ENCODE measurements at places on chromosomes 6 and 20.

- no peak for DNase-seq
Measured at GRCh38 chr6:137856138-137856898, 10.7 kb upstream of the TNFAIP3 start.

GRCh38 chr20:49381558-49382493 is 100.6 kb downstream of the KCNB1 start:
- DNase-seq = no peak

GRCh38 chr20:1274485-1275311 is 8.6 kb downstream of the SNPH start:
- no peak for DNase-seq

DNA sequence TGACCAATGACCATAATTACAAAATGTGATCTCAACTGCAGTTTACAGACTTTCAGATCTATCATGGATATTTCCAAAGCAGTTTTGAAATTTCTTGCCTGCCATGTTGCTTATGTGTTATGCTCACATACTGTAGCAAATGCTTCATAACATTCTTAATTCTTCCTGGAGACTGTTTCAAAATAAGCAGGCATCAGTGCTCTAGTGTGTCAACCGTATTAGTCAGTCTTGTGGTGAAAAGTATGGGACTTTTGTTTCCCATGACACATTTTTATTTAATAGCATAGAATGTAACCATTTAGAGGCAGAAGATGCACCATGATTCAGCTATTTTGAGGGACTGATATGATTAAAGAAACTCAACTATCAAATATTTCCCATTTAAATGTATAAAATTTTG is 1.7 kb downstream of the POPDC3 start:
- no peak for DNase-seq

DNA sequence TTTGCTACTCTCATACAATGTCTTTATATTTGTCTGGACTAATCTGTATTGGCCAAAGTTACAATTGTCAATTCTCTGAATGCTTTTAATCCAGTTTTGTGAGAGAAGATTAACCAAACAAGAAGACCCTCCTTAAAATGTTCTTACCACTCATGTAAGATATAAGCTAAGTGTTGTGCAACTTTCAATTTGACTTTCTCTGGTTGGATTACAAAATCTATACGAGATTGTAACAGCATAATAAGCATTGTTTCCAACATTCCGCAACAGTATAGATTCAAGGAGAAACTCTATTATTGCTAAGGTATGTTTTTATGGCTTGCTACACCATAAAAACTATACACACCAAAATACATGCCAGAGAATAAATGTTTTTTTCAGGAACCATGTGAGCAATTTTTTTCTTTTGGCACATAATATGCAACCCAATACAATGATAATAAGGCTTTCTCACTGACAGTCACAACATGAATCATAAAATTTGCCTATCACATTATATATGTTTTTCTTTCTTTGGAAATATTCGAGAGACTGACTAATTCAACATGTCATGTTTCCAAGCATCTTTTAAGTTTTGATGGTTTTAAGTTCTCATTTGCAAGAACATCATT is 12.2 kb upstream of the TRPC4AP start:
- no peak for DNase-seq

- DNase-seq = no peak
Measured at GRCh38 chr6:149347067-149347466, 29.6 kb downstream of the TAB2 start.

DNA sequence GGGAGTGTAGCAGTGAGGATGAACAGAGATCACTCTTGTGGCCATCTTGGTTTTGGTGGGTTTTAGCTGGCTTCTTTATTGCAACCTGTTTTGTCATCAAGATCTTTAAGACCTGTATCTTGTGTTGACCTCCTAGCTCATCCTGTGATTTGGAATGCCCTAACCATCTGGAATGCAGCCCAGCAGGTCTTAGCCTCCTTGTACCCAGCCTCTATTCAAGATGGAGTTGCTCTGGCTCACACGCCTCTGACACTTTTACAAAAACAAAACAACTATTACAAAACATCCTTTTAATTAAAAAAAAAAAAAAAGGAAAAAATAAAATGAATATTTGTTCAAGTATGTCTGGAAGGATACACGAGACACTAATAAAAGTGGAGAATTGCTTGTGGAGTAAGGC is 62.4 kb downstream of the PHACTR2 start:
- DNase-seq = no peak

GRCh38 chr6:163603395-163603794 is 188.9 kb downstream of the QKI start:
- no peak for DNase-seq

GRCh38 chr20:2150660-2151059 is 49.0 kb downstream of the STK35 start:
- DNase-seq = no peak

- no peak for DNase-seq
Measured at GRCh38 chr6:5042436-5042835, 38.6 kb upstream of the RPP40 start.

GRCh38 chr6:148996815-148997214 is 250.0 kb downstream of the UST start:
- no peak for DNase-seq

- no peak for DNase-seq
Measured at GRCh38 chr6:5211492-5211891, 49.3 kb downstream of the LYRM4 start.

DNA sequence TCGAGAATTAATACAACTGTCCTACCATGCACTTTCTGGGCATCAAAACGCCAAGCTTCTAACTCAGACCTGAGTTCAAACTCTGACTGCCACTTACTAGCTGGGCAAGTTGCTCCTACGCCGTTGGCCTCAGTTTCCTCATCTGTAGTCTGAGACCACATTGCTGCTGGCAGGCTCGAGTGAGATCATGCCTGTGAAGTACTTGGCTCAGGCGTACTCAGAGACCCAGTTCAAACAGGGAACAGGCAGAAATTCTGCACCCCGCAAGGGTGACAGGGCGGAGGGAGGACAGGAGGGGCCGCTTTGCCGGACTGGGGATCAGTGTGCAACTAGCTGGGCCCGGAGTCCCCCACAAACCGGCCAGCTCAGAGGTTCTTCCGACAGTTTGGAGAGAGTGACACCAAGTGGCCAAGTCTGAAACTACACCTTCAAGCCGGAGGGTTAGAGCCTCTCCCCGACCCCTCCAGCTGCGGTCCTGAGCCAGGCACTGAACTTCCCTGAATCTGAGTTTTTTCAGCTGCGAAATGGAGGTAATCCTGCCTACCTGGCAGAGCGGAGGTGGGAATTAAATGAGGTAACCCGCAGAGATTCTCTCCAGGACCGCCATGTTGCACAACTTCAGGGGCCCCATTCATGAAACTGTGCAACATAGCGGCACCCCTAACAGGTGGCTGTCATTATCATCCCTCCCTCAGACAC is 46.0 kb upstream of the PTPN1 start:
- peak; percentile 39 for DNase-seq

GRCh38 chr6:27669295-27669623 is 196.4 kb upstream of the ZNF184 start:
- DNase-seq = no peak

GRCh38 chr20:53445321-53445731 is 148.3 kb downstream of the ZNF217 start:
- DNase-seq = no peak

- no peak for DNase-seq
Measured at GRCh38 chr6:40540790-40541189, 46.4 kb downstream of the LRFN2 start.

DNA sequence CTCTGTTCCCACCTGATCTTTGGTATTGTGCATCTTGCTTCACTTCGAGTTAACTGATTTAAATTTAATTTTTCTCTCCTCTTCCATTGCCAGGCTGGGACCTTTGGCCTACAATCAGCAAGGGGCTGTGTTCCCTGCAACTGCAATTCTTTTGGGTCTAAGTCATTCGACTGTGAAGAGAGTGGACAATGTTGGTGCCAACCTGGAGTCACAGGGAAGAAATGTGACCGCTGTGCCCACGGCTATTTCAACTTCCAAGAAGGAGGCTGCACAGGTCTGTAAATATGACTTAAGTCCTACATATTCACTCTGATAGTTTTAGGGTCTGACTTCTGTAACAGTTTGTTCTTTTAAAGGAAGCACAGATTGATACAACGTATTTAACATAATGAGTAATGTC is 412.4 kb downstream of the ARHGAP18 start:
- DNase-seq = no peak

- no peak for DNase-seq
Measured at GRCh38 chr6:18261877-18262276, 2.5 kb downstream of the DEK start.

- no peak for DNase-seq
Measured at GRCh38 chr20:37362821-37363220, 16.9 kb downstream of the SRC start.

DNA sequence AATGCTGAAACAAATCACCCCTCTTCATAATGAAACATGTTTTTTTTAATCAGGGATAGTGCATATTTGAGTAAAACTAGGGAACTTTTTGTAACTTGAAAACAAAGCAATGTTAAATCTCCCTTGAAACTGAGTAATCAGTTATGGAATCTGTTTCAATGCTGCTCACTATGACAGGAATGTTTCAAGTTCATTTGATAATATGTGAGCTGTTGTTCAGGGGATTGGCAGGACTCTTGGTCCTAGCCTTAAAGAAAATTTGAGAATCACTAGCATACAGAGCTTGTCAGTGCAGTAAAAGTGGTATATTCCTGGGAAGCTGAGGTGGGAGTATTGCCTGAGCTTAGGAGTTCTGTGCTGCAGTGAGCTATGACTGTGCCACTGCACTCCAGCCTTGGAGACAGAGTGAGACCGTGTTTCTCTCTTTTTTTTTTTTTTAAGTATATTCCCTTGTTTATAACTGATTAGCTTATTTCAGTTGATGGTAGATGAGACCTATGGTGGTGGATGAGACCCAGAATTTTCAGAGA is 21.6 kb upstream of the CALHM6 start:
- DNase-seq = no peak

DNA sequence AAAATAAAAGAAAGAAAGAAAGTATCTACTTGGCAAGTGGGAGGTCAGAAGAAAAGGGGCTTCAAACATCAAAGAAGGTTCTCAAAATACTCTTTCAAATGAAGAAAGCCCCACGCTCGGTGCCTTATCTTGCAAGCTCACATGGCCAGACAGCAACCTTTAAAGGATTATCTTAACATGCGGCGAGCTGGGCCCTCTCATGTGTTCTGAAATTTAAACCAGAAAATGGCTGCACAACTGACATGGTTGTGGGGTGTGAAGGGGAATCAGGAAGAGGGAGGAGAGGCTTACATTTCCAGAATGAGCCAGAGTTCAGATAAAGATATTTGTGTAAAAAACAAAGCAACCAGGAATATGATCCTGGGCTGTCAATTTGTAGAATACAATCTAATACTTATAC is 363.1 kb downstream of the PRKN start:
- no peak for DNase-seq

DNA sequence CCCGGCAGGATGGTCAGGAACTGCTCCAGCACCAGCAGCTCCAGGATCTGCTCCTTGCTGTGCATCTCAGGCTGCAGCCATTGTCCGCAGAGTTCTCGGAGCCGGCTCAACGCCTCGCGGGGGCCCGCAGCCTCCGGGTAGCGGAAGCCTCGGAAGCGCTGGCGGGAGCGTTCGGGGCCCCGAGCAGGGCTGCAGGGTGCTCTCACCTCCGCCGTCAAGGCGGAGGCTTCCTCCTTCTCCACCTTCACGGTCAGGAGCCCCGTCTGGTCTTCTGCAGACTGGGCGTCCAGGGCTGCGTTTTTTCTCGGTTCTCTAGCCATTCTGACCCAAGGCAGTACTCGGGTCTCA is 434 bp downstream of the ZKSCAN4 start:
- no peak for DNase-seq

Data from Panc1 (cell line).